Stimulated activated CD8-positive, alpha-beta memory T cell treated with anti-CD3 and anti-CD28 coated beads, Interleukin-4, amount 100 ng/mL, for 24 hours (primary cell): ENCODE measurements at places on chromosomes 4 and X.

DNA sequence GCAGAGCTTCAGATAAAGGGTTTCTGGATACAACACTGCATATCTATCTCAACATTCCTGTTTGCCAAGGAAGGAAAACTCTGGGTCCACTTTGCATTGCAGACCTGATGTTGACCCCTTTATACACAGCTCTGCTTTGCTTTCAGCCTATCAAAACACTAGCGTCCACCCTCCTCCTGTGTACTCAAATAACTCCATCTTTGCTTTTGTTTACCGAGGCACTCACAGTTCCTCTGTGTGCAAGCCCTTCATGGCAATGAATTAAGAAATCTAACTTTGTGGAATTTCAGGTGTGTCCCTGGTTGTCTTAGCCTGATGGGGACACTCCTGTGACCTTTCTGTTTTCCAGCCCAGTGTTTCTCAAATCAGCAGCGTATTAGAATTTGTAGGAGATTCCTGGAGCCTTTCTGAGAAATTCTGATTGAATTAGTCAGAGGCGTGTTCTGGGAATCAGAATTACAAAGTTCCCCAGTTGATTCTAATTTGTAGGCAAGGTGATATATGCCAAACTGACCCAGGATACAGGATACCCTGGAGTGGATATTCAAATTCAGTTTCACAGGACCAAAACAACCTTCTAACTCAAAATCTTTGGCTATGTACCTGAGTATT lies 68.6 kb downstream of the DTHD1 start:
- DNase-seq: no peak

GRCh38 chr4:15349531-15349935 lies 78.3 kb upstream of the C1QTNF7 start:
- DNase-seq: no peak

DNA sequence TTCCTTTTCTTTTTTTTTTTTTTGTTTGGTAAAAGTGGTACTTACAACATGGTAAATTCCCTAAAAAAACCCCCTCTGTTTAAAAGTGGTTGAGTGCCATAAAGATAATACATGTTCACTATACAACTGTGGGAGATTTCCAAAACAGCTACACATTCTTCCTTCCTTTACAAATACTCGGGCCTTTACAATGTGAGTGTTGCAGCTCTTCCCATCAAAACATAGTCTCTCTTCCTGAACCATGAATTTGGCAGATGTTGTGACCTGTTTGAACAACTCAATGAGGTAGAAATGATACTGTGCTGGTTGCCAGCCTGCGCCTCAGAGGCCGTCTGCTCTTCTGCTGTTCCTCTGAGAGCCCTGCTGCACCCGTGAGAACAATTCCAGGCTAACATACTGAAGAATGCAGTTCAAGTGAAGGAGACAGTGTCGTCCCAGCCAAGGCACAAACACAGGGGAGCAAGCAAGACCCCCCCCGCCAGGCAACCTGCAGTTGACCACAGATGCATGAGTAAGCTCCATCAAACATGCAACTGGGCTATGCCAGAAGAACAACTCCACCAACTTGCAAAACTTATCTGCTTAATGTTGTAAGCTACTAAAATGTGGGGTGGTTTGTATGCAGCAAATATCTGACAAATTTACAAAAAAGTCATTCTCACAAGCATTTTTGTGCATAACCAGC lies 645.0 kb downstream of the PCDH7 start:
- no peak for DNase-seq

- DNase-seq: no peak
These were observed 476.2 kb downstream of the PPARGC1A start for GRCh38 chr4:23413631-23414030.

DNA sequence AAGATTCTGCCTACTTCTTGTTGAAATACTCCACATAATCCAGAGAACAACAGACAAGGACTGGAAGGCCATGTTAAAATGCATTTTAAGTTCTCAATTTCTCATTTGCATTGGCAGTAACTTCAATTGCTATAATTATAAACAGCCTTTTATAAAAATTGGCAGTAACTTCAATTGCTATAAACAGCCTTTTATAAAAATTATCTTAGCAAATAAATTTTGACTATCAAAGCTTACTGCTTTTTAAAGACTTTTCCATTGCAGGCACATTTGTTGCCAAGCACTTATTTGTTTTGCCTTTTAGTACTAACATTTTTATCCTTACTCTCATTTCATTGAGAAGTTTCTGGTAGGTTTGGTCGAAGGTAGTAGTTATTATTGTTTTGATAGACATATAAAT lies 17.8 kb downstream of the SCFD2 start:
- no peak for DNase-seq

DNA sequence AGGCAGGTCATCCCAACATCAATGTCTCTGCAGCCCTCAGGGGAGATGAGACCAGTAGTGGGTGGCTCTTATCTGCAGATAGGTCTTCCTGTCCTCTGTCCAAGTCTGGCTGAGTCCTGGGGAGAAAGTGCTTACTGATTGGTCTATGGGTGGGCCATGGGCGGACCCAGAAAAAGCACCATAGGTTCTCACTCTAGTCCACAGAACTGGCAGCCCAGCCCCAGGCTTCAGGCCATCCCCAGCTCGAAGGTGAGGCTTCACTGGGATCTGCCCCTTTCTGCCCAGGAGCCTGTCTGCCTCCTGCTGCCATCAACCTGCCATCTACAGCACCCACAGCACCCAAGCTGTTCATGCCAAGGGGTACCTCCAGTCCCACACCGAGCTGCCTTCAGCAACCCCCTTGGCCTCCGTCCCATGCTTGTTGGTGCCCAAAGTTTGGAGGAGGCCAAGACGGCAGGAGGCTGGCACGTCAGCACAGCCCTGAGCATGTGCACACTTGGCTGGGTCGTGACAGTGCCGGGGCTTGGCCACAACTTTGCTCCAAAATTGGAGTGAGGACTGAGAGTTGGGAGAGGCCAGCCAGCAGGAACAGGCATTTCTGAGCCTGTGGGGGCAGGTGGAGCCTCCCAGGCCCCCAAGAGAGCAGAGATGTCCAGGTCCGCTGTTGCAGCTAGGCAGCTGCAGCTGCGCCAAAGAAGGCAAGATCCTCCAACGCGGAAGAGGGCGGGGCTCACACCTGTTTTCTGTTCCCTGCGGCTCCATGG lies 99.6 kb downstream of the IQCM start:
- no peak for DNase-seq

DNA sequence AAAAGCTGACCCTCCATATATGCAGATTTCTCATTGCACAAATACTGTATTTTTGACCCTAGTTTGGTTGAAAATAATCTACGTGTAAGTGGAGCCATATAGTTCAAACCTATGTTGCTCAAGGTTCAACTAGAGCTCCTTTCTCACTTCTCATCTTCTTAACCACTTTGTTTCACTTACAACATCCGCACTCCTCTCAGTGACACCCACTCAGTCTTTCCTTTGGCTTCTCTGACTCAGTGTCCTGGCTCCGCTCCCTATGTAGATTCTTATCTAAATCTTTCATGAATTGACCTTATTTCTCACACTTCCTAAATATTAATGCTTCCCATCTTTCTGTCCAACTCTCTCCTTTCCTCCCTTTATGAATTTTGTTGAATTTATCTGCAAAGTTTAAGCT lies 32.9 kb upstream of the DKK2 start:
- no peak for DNase-seq

- no peak for DNase-seq
These were observed 88.6 kb upstream of the TMEM164 start for GRCh38 chrX:109914114-109914849.

DNA sequence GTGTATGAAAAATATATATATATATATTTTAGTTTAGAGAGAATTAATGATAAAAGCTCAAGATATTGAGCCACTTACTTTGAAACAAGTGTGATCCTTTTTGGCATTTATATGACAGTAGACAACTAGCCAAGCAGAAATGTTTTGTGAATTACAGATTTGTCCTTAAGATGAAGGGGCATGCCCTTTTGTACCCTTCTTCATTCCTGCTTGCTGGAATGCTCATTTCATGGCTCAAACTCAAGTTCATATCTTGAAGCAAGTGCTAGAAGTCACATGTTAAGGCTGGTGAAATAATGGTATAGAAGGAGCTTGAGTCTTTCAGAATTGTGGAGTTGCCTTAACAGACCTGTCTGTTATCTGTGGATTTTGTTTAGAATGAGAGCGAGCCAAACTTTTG lies 203.0 kb downstream of the BMPR1B start:
- no peak for DNase-seq

- no peak for DNase-seq
These were observed 176.0 kb downstream of the LDB2 start for GRCh38 chr4:16722416-16722815.

- no peak for DNase-seq
These were observed 250.8 kb downstream of the INPP4B start for GRCh38 chr4:142595222-142595871.

- no peak for DNase-seq
These were observed 174.9 kb upstream of the SMARCAD1 start for GRCh38 chr4:94032754-94033153.

DNA sequence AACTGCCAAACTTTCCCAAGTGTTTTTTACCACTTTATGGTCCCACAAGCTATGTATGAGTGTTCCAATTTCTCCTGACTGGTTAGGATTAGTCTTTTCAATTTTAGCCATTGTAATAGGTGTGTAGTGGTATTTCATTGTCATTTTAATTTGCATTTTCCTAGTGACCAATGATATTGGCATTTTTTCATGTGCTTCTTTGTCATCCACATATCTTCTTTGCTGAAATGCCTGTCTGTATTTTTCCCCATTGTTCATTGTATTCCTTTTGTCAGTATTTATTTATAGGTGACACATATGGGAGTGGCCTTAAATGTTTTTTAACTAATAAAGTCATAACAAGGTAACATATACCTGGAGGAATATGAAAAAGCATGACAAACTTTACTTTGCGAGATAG lies 9.2 kb upstream of the UBE2D3 start:
- DNase-seq: no peak

DNA sequence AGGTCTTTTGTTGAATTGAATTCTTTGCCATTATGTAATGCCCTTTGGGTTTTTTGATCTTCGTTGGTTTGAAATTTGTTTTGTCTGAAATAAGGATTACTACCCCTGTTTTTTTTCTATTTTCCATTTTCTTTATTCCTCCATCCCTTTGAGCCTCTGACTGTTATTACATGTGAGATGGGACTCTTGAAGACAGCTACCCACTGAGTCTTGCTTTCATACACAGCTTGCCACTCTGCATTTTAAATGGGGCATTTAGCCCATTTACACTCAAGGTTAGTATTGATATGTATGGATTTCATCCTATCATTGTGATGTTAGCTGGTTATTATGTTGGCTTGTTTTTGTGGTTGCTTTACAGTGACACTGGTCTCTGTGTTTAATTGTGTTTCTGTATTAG lies 736.2 kb upstream of the GRID2 start:
- DNase-seq: no peak

DNA sequence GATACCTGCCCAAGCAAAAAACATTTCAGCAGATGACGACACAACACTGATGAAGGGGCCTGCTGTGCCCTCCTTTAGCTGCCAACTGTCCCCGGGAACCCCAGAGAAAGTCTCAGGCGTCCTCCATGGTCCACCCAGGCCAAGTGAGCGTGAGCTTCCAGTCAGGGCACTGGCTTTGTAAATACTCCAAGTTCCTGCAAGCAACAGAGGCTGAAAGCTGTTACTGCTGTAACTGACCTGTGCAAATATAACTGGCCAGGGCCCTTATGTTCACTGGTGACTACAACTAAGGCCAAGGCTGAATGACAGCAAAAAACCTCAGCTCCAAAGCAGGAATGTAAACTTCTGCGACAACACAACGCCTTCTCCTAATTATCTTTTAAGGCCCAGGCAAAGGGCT lies 8.2 kb downstream of the WDR1 start:
- DNase-seq: no peak

DNA sequence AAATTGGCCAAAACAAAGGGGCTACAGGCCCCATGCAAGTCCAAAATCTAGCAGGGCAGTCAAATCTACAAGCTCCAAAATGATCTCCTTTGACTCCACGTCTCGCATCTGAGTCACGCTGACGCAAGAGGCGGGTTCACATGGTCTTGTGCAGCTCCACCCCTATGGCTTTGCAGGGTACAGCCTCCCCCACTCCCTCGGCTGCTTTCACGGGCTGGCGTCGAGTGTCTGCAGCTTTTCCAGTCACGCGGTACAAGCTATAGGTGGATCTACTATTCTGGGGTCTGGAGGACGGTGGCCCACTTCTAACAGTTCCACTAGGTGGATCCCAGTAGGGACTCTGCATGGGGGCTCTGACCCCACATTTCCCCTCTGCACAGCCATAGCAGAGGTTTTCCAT lies 99.2 kb upstream of the KCNIP4 start:
- no peak for DNase-seq
